ENCODE measurements at places on chromosomes 12 and 14.

GRCh38 chr12:3055704-3056467 is 21.3 kb upstream of the TSPAN9 start:
- DNase-seq = no peak

- peak; percentile 30 for DNase-seq
These were observed 35.9 kb upstream of the WNK1 start for GRCh38 chr12:716506-716905.

- DNase-seq = peak; percentile 58
These were observed 1519.3 kb upstream of the TMEM132C start for GRCh38 chr12:126747530-126748149.

DNA sequence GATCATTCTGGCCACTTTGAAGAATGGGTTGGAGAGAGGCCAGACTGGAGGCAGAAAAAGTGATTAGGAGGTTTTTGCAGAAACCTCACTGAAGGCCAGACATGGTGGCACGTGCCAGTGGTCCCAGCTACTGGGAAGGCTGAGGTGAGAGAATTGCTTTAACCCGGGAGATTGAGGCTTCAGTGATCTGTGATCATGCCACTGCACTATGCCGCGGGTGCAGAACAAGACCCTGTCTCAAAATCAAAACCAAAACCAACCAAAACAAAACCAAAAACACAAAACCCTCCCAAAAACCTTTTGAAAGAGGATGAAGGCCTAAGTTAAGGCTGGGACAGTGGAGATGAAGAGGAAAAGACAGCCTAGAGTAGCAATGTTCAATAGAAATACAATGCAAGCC is 15.2 kb upstream of the CFAP54 start:
- no peak for DNase-seq

GRCh38 chr12:127750076-127750840 is 516.7 kb upstream of the TMEM132C start:
- DNase-seq = no peak

GRCh38 chr14:32109676-32110547 is 32.8 kb downstream of the ARHGAP5 start:
- no peak for DNase-seq

DNA sequence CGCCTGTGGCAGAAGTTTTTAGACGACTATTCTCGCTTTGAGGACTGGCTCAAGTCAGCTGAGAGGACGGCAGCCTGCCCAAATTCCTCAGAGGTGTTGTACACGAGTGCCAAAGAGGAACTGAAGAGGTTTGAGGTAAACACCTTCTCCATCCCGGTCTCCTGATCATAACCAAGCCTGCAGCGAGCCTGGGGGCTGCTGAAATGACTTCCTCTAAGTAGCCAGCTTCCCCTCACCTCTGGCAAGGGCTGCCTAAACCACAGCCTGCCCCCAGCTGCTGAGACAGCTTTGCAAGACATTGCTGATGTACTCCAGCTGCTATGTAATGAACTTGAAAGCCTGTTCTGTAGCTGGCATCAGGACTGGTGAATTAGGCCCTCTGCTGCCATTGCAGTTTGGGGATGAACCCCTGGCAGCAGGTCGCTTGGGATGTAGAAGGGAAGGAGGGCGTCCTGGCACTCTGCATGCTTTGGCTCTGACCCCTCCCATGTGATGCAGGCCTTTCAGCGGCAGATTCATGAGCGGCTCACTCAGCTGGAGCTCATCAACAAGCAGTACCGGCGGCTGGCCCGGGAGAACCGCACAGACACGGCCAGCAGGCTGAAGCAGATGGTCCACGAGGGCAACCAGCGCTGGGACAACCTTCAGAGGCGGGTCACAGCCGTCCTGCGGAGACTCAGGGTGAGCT is 84.6 kb downstream of the ESR2 start:
- DNase-seq = no peak

- DNase-seq = peak; percentile 26
These were observed 9.6 kb downstream of the ITPR2 start for GRCh38 chr12:26823390-26823789.

DNA sequence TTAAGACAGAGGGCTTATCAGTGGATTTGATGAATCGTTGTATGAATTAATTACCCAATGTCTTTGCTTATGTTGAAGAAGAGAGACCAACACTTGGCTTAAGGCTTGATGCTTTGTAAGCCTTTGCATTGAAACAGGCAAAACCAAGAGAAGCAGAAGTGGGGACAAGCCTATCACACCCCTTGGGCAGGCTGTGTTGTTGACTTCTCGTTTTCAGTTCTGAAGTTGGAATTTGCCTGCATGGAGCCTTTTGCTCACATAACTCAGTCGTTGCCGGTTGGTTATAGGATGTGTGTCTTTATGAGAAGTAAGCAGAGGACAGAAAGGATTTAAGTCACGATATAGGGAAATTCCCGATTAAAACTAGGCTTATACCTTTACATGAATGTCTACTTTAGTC is 94.7 kb downstream of the CCDC92 start:
- DNase-seq = peak; percentile 61

- no peak for DNase-seq
These were observed 7.3 kb downstream of the GPR84 start for GRCh38 chr12:54356951-54357356.

DNA sequence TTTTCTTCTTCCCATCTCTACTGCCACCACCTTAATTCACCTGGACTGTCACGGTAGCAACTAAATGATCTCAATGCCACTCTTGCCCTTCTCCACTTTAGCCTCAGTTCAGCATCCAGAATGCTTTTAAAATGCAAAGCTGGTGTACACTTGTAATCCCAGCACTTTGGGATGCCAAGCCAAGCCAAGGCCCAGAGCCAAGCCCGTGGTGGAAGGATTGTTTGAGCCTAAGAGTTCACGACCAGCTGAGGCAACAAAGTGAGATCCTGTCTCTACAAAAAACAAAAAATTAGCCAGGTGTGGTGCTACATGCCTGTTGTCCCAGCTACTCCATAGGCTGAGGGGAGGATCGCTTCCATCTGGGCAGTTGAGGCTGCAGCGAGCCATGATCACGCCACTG is 5.9 kb downstream of the CIPC start:
- DNase-seq = no peak

GRCh38 chr12:50924131-50924438 is 28.3 kb upstream of the HIGD1C start:
- DNase-seq = no peak

DNA sequence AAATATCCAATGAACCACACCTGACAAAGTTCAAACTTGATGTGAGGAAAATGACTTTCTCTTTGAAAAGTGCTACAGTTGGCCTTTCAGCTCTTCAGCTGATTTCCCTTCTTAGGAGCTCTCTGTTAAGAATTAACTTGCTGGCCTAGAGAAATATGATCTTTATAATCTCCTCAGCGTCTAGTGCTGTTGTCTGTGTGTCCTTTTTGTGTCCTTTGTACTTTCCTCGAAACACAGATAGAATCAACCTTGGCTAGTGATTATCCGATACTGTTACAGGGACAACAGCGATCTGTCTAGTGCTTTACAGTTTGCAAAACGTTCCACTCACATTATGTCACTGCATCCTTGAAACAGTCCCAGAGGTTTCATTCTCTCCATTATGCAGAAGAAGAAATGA is 162.8 kb upstream of the RMST start:
- DNase-seq = no peak

DNA sequence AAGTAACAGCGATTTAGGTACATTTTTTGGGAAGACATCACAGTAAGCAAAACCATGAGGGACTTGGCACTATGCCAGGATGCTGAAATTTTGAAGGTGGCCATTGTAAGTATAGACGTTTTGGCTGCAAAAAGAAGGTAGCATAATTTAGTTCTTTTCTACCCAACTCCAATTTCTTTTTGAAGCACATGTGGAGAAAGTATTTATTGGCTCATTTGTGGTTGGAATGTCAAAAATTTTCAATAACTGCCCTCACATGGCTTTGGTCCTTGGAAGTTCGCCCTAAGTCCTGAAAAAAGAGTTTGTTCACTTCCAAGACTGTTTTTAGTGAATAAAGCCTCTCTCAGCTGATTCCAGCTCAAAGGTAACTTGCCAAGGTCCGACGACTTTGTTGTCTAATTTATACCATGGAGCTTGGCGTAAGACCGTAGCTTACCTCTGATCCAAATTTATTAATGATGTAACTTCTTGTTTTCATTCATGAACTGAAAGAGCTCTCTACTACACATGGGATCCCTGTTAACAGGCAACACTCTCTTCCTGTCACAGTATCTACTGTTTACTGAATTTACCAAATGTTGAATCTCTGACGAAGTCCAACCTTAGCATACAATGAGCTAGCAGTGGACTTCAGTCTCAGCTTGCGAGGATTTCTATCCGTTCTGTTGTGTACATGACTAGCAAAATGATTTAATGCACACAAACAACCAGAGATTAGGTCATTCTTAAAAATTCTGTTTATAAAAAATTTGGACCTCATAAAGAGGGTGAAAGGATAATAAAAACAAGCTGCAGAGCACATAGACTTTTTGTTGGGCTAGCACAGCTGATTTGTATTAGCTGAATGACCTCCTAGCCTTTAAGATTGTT is 49.0 kb downstream of the MSRB3 start:
- DNase-seq = no peak

DNA sequence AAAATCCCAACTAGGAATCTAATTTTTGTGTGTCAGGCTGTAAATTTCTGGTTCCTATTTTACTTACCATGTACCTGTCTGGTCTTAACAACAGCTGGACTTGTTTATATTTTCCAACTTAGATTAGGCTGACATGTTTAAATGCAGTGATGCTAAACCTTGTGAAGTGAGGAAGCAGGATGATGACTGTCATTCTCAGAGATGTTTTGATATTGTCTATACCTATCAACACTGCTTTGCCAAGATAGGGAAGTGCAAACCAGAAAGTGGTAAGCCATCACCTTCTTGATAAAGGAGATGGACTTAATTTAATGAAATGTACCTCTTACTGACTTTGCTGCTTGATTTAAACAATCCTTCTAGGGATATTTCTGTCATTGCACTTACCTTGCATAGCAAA is 2.1 kb downstream of the BICD1 start:
- DNase-seq = no peak

DNA sequence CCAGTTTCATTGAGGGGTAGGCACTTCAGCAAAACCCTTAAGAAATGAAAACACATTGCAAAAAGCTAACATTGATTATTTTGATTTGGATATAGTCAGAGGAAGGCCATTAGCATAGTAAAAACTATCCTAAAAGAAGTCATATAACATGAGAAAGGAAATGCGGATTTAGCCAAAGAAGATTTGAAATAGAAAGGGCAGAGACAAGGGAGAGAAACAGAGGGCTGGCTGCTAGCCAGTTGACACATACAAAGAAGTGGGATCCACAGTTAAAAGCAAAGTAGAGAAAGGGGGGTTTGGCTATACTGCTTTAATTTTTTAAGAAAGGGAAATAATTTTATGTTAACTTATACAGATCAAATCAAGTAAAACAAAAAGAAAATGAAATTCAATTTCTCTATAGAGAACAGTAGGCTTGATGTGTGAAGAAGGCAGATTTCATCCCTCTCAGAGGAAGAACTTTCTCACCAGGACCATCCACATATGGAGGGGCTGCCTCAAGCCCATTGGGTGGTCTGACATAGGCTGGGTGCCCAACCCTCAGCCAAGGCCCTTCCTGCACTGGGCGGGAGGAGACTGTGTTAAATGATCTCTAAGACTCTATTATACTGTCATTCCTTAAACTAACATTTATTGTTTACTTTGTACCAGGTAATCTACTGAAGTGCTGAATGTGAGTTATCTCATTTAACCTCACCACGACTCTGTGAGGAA is 420.3 kb downstream of the CCDC91 start:
- no peak for DNase-seq

- no peak for DNase-seq
These were observed 54.6 kb downstream of the FAM222A start for GRCh38 chr12:109767991-109768900.

- no peak for DNase-seq
These were observed 52.1 kb downstream of the CCDC88C start for GRCh38 chr14:91365552-91365951.

DNA sequence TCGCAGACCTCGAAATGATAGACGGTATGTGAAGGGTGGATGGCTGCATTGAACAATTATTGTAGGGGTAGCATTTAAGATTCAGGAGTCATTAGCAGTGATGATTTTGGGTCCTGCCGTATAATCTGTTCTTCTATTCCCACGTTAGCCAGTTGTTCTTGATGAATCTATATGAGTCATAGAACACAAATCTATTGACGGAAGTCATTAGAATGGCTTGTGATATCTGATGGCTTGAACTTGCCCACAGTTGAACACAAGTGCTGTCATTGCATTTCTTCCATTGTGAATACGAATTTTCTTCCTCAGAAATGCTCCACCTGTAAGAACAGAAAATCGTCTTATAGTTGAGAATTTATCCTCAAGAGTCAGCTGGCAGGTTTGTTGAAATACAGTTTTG is 1.9 kb downstream of the SRSF5 start:
- no peak for DNase-seq

- no peak for DNase-seq
These were observed 1.4 kb upstream of the SUDS3 start for GRCh38 chr12:118374909-118375308.

GRCh38 chr12:94621662-94622359 is 28.5 kb downstream of the TMCC3 start:
- DNase-seq = peak; percentile 19

- DNase-seq = peak; percentile 89
These were observed 3.2 kb downstream of the MLXIP start for GRCh38 chr12:122081697-122082221.

DNA sequence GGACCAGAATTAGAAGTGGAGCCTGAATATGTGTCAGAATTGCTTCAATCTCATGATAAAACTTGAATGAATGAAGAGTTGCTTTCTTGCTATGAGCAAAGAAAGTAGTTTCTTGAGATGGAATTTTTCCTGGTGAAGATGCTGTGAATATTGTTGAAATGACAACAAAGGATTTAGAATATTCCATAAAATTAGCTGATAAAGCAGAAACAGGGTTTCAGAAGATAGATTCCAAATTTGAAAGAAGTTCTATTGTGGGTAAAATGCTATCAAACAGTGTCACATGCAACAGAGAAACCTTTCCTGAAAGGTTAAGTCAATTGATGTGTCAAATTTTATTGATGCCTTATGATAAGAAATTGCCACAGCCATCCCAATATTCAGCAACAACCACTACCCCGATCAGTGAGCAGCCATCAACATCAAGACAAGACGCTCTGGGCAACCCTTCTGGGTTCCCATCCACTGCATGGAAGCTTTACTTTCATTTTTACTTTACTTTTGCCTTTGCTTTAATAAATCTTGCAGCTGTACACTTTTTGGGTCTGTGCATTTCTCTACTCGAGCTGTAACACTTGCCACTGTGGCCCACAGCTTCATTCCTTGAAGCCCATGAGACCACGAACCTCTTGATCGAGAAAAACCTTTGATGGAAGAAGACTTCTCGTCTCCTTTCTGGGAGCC is 104.0 kb upstream of the SSTR1 start:
- no peak for DNase-seq
